ENCODE measurements at places on chromosomes 4 and X.

GRCh38 chr4:38650133-38650532 is 13.9 kb upstream of the KLF3 start:
- no peak for DNase-seq

DNA sequence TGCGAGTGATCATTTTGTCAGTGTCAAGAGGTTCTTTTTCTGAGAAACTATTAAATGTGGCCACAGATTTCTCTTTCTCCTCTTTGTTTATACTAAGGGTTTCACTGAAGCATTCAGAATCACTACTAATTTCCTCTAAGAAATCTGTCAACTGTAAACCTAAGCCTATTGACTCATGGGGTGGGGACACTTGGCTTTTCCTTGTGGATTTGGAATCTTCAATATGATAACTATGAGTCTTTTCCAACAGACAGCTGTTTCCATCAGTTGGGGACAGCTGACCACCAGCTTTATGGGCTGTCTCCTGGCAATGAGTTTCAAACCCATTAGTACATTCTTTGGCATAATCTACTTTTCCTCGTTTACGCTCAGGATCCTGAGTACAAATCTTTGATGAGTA is 13.8 kb downstream of the PGRMC1 start:
- no peak for DNase-seq

- no peak for DNase-seq
These were observed 6.7 kb upstream of the RAB39B start for GRCh38 chrX:155270969-155271368.

GRCh38 chr4:52622564-52622963 is 36.5 kb downstream of the USP46 start:
- no peak for DNase-seq

- DNase-seq, result no peak
These were observed 19.2 kb downstream of the FLNA start for GRCh38 chrX:154355094-154355775.

DNA sequence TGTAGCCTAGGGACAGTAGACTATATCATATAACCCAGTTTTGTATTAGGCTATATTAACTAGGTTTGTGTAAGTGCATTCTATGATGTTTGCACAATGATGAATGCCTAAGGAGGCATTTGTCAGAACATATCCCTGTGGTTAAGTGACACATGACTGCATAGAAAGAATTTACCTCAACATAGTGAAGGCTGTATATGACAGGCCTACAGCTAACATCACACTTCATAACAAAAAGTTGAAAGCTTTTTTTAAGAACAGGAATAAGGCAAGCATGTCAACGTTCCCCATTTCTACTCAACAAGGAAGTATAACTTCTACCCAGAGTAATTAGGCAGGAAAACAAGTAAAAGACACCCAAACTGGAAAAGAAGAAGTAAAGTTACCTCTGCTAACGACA is 165.9 kb upstream of the NDST4 start:
- DNase-seq, result no peak

DNA sequence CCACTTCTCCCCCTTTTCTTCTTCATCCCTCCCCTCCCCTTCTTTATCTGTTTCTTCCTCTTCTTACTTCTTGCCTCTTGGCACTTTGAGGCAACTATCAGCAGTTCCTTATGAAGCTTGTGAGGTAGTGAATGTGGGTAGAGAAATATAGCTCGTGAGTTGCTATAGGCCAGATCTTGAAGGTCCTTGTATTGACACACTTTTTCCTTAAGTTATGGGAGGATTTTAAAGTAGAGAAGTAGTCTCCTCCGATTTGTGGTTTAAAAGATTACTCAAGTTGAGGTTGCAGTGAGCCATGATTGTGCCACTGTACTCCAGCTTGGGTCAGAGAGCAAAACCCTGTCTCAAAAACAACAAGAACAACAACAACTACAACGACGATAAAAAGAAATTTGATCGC is 3.4 kb upstream of the RRAGB start:
- DNase-seq, result no peak

DNA sequence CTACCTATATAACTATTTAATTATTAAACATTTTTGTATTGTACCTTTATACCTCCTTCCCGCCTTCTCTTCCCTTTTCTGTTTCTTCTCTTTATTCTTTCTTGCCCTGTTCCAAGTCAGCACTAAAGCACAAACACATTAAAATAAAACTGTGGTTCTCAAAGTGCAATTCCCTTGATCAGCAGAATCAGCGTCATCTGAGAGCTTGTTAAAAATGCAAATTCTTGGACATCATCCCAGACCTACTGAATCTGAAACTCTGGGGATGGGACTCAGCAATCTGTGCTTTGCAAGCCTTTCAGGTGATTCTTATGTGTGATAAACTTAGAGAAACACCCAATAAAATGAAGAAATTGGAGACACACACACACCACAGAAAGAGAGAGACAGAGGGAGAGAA is 178.4 kb upstream of the BMP3 start:
- DNase-seq, result no peak

- no peak for DNase-seq
These were observed 335.9 kb upstream of the AR start for GRCh38 chrX:67207912-67208311.

GRCh38 chr4:15809466-15809865 is 31.3 kb downstream of the CD38 start:
- DNase-seq, result no peak

GRCh38 chrX:65707151-65707550 is 39.7 kb downstream of the MSN start:
- no peak for DNase-seq

DNA sequence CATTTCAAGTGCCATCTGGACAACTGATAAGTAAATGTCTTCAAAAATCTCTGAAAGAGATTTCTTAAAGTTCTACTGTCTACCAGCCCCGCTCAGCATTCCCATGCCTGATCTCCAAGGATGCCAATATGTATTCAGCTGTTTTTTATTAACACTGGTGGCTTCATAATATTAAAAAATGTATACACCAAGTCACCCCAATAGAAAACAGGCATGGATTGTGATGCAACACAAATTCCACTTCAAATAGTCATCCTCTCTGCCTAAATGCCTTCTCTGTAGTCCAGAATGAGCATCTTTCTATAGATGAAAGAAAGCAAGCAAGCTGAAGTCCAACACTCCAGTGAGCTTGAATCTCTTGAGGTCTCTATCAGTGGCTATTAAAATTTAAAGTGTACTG is 152.2 kb upstream of the PPARGC1A start:
- DNase-seq, result no peak

DNA sequence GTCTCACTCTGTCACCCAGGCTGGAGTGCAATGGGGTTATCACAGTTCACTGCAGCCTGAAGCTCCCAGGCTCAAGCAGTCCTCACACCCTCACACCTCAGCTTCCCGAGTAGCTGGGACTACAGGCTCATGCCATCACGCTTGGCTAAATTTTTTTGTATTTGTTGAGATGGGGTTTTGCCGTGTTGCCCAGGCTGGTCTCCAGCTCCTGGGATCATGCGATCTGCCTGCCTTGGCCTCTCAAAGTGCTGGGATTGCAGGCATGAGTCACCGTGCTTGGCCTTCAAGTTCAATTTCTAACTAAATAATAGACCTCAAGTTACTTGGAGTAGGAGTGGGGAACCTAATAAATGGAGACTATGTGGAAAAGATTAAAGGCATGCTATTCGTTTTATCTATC is 48.9 kb downstream of the MND1 start:
- DNase-seq, result no peak

Measured in activated T-helper 1 cell treated with anti-CD3 and anti-CD28 coated beads, Interleukin-2, amount 50 U/mL, for 16 hours (primary cell).